ENCODE measurements at places on chromosomes 16 and 17.

- no peak for DNase-seq
These were observed 65.0 kb downstream of the CRISPLD2 start for GRCh38 chr16:84884596-84885341.

GRCh38 chr17:13240851-13241250 is 223.0 kb upstream of the ELAC2 start:
- DNase-seq = no peak

GRCh38 chr16:54237-54581 is 581 bp downstream of the SNRNP25 start:
- no peak for DNase-seq

DNA sequence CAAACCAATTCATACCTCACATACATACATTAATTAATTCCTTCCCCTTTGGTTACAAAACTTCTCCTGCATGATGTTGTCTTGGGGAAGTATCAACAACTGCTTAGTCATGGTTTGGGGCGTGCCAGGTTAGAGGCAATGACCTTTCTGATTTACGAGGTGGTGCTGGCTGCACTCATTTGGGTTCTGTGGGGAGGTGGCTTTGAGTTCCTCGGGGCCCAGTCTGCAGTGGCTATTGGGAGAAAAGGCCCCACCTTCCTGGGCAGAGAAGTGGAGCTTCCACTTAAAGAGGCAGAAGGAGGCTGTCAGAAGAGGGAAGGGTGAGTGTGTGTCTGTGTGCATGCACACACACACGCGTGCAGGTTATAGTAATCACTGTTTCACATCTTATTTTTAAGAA is 10.2 kb upstream of the ETV4 start:
- DNase-seq = no peak

- no peak for DNase-seq
These were observed 5.6 kb downstream of the ALOX12 start for GRCh38 chr17:7001318-7001961.

- peak; percentile 35 for DNase-seq
These were observed 749 bp upstream of the MC1R start for GRCh38 chr16:89917773-89918452.

DNA sequence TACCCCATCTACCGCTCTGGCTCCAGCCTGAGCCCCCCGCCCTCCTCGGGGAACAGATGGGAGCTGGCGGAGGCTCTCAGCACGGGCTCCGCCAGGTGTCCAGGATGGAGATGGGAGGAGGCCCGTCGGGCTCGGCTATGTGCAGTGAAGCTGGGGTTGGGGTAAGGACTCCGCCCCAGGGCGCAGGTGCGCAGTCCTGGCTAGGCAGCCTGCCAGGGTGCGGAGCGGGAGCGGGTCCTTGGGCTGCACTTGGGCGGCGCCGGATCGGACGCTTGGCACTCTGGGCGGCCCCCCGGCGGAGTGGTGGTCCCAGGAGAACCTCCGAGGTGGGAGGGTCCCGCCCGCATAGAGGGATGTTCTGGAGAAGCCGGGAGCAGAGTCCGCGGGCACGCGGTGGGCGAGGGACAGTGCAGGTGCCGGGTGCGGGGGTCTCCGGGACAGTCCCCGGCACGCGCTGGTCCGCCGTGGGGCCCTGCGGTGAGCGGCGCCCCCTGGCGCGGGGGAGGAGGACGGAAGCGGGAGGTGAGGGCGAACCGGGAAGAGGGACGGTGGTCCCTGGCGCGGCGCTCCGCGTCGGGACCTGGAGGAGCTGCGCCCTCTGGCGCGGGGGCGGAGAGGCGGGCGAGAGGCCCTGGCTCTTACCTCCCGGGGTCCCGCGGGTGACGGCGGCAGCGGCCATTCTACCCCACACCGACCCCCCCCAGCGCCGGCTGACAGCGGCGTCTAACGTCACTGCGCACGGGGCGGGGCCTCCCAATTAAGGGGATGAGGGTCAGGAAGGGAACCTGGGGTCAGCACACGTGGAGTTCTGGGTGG is at the start of gene CAMTA2:
CAMTA2 (minus strand) TSS at position 725 of the 816 bp plus-strand sequence. CDS start 1,453 bp downstream, outside the sequence.
- no peak for DNase-seq

- no peak for DNase-seq
These were observed 3.3 kb downstream of the HERPUD1 start for GRCh38 chr16:56935201-56935600.

DNA sequence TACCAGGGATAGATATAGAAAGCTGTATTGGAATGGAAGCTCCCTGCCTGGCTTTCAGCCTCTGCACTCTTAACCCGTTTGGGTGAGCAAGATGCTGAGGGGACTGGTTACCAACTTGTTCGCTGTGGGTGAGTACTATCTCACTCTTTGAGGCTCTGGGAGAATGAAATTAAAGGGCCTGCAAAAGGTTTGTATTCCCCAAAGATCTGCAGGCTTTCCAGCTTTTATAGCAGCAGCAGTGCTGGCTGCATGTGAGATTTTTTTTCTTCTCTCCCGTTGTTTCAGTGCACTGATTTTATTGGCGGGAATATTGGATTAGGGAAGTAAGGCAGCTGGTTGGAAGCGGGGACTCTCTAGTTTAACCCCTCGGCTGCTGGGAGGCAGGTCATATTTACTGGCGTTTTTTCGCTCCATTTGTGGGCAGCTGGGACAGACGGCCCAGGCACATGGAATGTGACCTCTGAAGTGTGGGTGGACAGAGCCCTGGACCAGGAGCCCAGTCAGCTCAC is 30.9 kb downstream of the C17orf75 start:
- DNase-seq = no peak

GRCh38 chr17:78219396-78220150 is 5.5 kb downstream of the BIRC5 start:
- DNase-seq = no peak

DNA sequence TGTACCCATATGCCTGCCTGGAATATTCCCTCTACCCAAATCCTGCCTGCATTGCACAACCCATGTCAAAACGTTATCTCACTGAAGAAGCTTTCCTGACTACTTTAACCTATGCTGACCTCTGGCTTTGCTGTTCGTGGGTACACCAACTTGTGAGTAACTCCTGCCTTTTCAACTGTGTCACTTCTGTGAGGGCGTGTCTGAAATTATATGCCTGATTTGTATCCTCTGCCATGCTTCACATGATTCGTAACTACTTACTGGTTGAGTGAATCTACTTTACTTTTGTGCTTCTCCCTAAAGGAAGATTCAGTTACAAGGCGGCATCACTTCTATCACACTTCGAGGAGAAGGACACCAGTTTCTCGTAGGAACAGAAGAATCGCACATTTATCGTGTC is 33.3 kb upstream of the USP43 start:
- no peak for DNase-seq

- DNase-seq = no peak
These were observed 112.4 kb downstream of the IRX3 start for GRCh38 chr16:54174201-54174600.

- no peak for DNase-seq
These were observed 703.7 kb upstream of the SOX9 start for GRCh38 chr17:71417142-71417541.

GRCh38 chr16:14062261-14062660 is 8.9 kb upstream of the MRTFB start:
- no peak for DNase-seq

GRCh38 chr17:3836551-3836950 is 9.5 kb downstream of the NCBP3 start:
- no peak for DNase-seq

- no peak for DNase-seq
These were observed 364.4 kb downstream of the XYLT1 start for GRCh38 chr16:17106243-17106791.

DNA sequence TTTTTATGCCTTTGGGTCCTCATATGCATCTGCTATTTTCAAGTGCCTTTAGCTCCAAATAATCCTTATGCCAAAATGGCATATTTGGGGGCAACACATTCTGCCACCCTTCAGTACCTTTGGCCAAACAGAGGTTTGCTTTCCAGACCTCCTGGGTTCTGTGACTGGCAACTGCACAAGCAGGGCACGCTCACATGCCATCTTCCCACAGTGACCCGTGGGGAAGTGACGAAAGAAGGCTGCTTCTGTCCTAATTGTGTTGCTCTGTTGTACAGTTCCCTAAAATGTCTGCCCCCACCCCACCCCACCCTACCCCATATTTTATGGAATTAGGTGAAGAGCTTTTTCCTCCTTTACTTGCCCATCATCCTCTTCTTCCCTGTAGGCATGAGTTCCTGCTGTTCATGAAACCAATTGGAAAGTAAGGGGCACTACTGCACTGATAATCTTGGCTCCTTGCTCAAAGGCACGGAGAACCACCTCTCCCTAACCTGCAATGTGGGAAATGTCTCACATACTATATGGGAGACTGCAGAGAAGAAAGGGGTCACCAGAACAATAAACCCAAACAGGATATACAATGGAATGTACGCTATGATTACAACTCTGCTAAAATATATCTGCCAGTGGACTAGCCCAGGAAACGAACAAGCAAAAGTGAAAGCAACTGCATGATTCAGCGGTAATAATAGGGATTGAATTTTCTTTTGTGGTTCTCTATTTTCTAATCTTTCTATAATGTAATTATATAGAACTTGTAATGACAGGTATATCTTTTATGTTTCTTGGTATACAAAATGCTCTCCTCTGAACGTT is 3.3 kb upstream of the SLFN12L start:
- no peak for DNase-seq

DNA sequence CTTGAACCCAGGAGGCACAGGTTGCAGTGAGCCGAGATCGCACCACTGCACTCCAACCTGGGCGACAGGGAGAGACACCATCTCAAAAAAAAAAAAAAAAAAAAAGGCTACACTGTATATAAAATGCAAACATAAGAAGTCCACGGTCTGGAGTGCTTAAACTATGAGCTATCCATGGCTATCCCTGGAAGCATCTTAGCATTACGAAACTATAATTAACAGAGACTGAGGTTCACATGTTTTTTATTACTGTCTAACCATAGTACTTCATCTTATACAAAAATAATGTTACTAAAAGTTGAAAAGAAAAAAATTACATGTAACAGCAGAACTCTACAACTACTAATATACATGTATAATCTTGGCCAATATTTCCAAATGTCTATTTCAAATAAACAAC is 32.8 kb downstream of the HELZ start:
- no peak for DNase-seq

- DNase-seq = no peak
These were observed 34.6 kb downstream of the GRIN2C start for GRCh38 chr17:74824961-74825627.

- no peak for DNase-seq
These were observed 2.5 kb downstream of the ITGAD start for GRCh38 chr16:31395647-31396046.

GRCh38 chr17:52899235-52899634 is 740.7 kb upstream of the CA10 start:
- DNase-seq = no peak

DNA sequence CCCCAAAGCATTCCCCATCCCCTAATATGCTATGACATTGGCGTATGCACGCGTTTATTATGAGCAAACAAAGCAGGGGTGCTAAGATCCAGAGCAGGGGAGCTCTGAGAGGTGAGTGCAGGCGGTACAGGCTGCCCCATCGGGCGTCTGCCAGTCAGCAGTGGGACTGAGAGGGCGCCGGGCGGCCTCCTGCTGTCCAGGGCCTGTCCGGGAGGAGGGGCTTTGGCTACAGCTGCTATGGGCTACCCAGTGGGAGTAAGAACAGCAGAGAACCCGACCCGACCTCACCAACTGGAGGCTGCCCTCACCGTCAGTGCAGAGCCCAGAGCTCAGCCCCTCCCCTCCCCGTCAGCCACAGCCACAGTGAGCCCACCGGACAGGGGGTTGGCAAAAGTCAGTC is 18.5 kb upstream of the AATK start:
- DNase-seq = no peak

- no peak for DNase-seq
These were observed 43.6 kb downstream of the NFATC3 start for GRCh38 chr16:68128577-68129305.

DNA sequence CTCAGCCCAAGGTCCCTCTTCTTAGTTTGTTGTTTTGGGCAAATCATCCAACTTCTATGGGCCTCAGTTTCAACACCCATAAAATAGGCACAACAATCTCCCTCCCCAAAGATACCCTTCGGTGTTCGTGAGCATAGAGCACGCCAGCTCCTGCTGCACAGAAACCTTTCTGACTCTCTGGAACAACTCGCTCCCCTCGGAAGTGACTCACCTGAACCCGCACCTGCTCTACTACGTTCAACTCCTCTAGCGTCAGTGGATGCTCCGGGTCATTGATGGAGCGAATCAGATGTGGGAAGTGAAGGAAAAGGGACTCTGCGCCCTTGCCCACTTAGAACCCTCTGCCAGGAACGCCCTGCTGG is 445 bp downstream of the CIAO2B start:
- no peak for DNase-seq

DNA sequence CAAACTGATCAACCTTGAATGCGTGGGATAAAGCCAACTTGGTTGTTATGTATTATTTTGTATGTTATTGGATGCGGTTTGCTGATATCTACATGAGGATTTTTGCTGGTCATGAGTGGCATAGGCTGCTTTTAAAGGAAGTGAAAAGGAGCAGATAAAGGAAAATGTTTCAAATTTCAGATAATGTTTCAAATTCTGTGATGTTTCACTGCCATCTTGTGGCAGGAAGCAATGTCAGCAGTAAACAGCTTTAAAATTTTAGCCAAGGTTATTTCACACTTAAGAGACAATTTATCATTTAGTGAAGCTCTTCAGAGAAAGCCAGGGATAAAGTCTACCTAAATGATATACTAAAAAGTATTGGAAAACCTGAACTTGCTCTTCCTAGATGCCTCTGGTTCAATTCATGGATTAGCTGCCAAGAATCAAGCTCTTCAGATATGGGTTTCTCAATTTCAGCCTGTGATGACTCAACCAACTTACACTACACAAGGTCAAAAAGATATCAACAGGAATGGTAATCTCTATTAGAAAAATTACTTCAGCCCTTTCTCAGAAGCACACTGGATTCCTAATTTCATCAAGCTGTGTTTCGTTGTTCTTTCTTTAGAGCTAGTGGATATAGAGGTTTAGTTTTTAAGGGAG is 136.0 kb upstream of the C17orf78 start:
- DNase-seq = no peak

- DNase-seq = no peak
These were observed 9.9 kb downstream of the MXRA7 start for GRCh38 chr17:76700617-76701470.

- no peak for DNase-seq
These were observed 749 bp downstream of the GRIN2A start for GRCh38 chr16:10181196-10182162.
